ENCODE measurements at places on chromosomes 1 and 21. TPM values are rescaled to one million over a fixed set of nuclear protein-coding genes. Genes with fewer than 3 reads are reported as not detected.

The ITLN2 gene
- not detected for total RNA-seq

The CFHR4 gene
- total RNA-seq, result not detected

The ERRFI1 gene
- total RNA-seq, result 4.6 TPM

The PODN gene
- total RNA-seq, result not detected

GRCh38 chr1:88698764-88699163 lies 14.7 kb downstream of the PKN2 start:
- no peak for DNase-seq

DNA sequence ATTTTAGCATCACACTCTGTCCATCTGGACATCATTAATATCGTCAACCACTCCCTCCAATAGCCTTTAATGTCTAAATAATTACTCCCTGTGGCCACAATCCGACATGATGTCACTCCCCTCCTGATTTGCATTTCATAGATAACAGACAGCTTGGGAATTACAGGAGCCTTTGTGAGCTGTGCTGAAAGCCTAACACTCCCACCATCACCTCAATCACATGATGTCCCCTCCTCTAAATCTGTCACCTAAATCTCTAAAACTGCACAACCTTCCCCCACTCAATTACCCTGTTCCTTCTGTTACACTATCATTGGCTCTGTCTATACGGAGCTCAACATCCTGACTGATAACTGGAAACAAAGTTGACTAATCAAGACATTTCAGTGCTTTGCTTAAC lies 14.3 kb downstream of the NHLH2 start:
- DNase-seq, result no peak

- DNase-seq, result no peak
These were observed 78.2 kb upstream of the SLC44A3 start for GRCh38 chr1:94741996-94742395.

Data from activated T-cell treated with anti-CD3 and anti-CD28 coated beads, Interleukin-2, amount 50 U/mL, for 4 hours (primary cell).